ENCODE measurements at places on chromosomes 7 and 10.

GRCh38 chr7:80721883-80722615, 83.6 kb downstream of the CD36 start:
- DNase-seq: no peak

- no peak for DNase-seq
These were observed 17.5 kb downstream of the ATP6V1F start for GRCh38 chr7:128879939-128880746.

- DNase-seq: no peak
These were observed 31.9 kb downstream of the MRC1 start for GRCh38 chr10:17841050-17841449.

DNA sequence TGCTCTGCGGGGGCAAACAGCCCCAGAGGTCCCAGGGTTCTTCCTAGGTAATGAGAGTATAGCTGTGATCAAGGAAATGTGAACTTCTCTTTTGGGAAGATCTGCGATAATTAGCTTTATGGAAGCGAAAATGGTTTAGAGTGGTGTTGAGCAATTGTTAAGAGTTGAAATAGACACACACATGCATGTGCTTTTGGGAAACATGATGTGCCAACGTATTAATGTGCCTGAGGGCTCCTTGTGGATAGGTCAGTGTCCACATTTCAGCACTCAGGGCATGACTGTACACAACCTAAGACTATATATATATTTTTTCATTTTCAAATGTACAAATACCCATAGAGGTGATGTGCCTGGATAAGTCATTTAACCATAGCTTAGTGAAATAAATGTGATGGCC, 67.0 kb downstream of the GSDME start:
- no peak for DNase-seq

DNA sequence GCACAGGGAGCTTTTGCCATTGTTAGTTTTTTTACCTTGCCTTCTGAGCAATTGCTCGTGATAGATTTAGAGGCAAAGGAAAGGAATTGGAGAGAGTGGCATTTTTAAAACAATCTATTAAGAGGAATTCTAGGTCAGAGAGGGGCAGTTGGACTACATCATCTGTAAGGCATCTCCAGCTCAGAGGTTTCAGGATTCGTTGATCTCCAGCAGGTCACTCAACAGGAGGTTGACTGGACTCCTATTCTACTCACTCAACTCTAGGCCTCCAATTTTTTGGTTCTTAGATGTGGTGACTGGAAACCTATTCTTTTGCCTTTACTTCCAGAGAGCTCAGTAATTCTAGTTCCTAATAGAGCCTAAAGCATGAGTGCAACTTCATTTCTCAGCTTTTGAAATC, 42.8 kb downstream of the TBXAS1 start:
- no peak for DNase-seq

Data from GM18507 (cell line).